Peyer's patch (tissue), 4 donors: ENCODE measurements at places on chromosomes 12 and 14. TPM values are rescaled to one million over a fixed set of nuclear protein-coding genes. Genes with fewer than 3 reads are reported as not detected.

GUCY2C gene
- total RNA-seq: 25.6 TPM

SPX gene
- not detected for total RNA-seq

ARHGDIB gene
- total RNA-seq: 290 TPM

GPR84 gene
- not detected for total RNA-seq

DNA sequence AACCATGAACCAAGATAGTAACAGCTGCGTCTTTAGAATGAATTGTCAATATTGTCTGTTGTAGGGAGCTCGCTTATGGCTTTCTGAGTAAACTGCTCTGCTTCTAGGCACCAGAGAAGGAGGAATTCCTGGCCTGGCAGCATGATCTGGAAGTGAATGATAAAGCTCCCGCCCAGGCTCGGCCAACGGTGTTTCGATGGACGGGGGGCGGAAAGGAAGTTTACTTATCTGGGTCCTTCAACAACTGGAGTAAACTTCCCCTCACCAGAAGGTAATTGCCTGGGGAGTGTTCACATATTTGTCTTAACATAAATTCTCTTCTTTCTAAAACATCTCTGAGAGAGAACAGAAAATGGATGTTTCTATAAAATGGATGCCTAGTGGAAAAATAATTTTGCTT lies 4.3 kb downstream of the PRKAB1 start:
- H3K36me3 ChIP-seq: no peaks in the 10 kb centered on the region
- no peak overlapping the region for H3K27ac ChIP-seq
- no peak overlapping the region for H3K4me3 ChIP-seq

GRCh38 chr12:121021754-121022153 lies 5.5 kb upstream of the C12orf43 start:
- no peaks in the 10 kb centered on the region for H3K36me3 ChIP-seq
- H3K4me1 ChIP-seq: no peaks in the 10 kb centered on the region
- H3K27ac ChIP-seq: no peak overlapping the region
- no peak overlapping the region for H3K4me3 ChIP-seq
- H3K27me3 ChIP-seq: no peaks in the 10 kb centered on the region
- DNase-seq: no peak

DNA sequence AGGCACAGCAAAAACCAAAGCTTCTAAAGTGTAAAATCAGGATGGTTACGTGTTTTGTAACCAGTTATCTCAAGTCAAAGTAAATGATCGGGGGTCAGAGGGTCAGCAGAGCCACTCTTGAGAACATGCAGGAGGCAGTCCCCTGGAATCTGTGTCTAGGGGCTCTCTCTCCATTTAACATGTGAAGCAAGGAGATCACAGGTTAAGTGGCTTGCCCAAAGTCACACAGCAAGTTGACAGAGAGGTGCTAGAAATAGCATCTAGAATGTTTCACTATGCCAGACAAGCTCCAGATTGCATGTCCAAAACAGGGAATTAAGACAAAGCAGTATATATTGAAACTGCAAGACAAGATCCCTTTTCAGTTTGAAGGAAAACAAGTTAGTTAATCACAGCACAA lies 33.4 kb downstream of the PPTC7 start:
- H3K36me3 ChIP-seq: no peaks in the 10 kb centered on the region
- H3K27me3 ChIP-seq: no peaks in the 10 kb centered on the region
- no peak overlapping the region for H3K27ac ChIP-seq
- no peaks in the 10 kb centered on the region for H3K4me1 ChIP-seq

GRCh38 chr14:104784846-104785707 lies 10.5 kb downstream of the AKT1 start:
- DNase-seq: no peak
- no peak overlapping the region for H3K4me3 ChIP-seq

DNA sequence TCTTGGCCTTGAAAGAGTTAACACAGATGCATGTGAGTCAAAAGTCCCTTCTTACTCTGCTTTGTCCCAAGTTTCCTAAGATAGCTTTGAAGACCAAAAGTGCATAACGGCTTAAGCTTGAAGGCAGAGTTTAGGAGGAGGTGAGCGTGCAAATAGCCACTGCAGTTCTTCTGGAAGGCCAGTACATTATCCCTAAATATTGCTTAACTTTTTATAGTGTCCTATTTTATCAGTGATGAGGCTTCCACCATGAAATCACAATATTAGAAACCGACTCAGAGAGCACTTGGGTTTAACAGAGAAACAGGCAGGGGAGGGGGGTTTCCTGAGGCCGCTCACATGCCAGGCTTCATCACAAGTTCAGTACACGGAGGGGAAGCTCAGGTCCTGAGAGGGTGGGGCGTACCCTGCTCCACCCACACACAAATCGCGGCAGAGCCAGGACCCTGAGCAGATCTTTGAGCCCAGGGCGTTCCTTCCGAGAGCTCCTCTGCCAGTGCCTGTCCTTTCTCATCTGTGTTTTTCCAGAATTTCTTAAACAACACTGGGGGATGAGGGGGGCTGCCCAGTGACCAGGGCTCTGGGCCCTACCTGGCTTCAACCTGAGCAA lies 26.8 kb upstream of the BDKRB2 start:
- H3K36me3 ChIP-seq: no peaks in the 10 kb centered on the region
- peak overlapping the region; percentile 13 for H3K27ac ChIP-seq
- H3K4me3 ChIP-seq: no peak overlapping the region
- H3K27me3 ChIP-seq: no peaks in the 10 kb centered on the region
- no peaks in the 10 kb centered on the region for H3K4me1 ChIP-seq
